ENCODE measurements at places on chromosomes 4 and X.

- no peak for DNase-seq
Observed at GRCh38 chr4:88398381-88398780, 19.7 kb downstream of the HERC6 start.

GRCh38 chr4:72919464-72919863 lies 150.1 kb downstream of the COX18 start:
- DNase-seq, result no peak

GRCh38 chr4:138226351-138226750 lies 15.8 kb downstream of the SLC7A11 start:
- no peak for DNase-seq

DNA sequence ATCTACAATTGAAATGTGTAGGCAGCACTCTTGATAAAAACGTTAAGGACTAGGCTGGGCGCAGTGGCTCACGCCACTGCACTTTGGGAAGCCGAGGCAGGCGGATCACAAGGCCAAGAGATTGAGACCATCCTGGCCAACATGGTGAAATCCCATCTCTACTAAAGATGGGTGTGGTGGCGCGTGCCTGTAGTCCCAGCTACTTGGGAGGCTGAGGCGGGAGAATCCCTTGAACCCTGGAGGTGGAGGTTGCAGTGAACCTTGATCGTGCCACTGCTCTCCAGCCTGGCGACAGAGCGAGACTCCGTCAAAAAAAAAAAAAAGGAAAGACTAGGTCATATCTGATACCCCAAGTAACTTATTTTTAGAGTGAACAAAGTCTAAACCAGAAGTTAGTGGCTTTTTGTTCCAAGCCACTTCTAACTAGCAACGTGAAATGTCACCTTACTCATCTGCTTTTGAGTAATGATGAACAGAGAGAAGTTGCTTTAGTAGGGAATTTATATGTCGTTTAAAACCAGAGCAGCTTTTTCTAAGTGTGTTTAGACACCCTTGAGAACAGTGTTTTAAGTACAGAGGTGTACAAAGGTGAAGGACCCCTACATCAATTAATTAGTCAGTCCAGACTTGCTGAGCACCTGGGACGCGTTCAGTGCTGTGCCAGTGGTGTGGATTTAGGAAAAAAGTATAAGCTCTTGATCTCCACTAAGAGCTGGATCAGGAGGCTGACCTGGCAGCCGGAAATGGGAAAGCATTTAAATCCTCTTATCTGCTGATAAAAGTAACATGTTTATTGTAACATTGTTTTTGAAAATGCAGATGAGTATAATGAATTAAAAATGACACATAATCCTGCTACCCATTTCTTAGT lies 23.5 kb downstream of the SPRY1 start:
- DNase-seq, result no peak

DNA sequence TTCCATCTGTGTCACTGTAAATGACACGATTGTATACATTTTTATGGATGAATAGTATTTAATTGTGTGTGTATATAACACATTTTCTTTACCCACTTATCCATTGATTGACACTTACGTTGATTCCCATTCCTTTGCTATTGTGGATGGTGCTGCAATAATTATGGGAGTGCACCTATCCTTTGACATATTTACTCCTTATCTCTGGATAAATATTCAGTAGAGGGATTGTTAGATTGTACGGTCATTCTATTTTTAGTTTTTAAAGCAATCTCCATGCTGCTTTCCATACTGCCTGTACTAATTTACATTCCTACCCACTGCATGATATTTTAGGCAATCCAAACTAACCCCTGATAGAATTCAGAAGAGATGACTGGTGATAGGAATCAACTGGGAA lies 980.1 kb downstream of the FSTL5 start:
- no peak for DNase-seq

All from fibroblast of upper back skin (primary cell).